ENCODE measurements at places on chromosomes 1 and 21. TPM values are rescaled to one million over a fixed set of nuclear protein-coding genes. Genes with fewer than 3 reads are reported as not detected.
A peak's percentile ranks its signal among the peaks of the same experiment; 100 is the strongest.

COL6A2 gene
- 373 TPM for total RNA-seq

ELOVL1 gene
- 99.7 TPM for total RNA-seq

AIM2 gene
- not detected for total RNA-seq

S100B gene
- total RNA-seq = not detected

KIF21B gene
- 18.4 TPM for total RNA-seq

CHAF1B gene
- total RNA-seq = 3.6 TPM

OR2T2 gene
- total RNA-seq = not detected

SLC6A17 gene
- 0.75 TPM for total RNA-seq

GRCh38 chr1:110466646-110467280, 15.8 kb downstream of the PROK1 start:
- no peak for DNase-seq

DNA sequence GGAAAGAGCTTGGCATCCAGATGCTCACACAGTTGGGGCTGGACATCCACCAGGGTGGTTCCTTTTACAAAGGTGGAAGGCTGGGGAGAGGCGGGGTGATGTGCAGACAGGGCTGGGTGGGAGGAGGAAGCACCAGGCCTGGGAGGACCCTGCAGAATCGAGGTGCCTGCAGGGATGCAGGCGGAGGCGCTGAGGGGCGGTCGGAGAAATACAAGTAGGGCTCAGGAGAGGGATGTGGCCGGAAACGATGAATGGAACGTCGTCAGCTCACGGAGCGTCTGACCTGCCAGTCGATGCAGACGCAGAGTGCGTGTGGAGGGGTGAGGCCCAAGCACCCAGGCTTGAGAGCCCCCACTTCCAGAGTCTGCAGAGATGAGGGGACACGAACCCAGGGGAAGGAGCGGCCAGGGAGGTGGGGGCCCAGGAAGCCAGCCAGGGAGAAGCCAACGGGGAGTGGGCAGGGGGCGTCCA, 63.4 kb downstream of the TRIM11 start:
- DNase-seq = no peak

- no peak for DNase-seq
Measured at GRCh38 chr1:14748151-14748550, 149.7 kb downstream of the KAZN start.

- DNase-seq = peak; percentile 65
Measured at GRCh38 chr1:12075195-12076114, 12.4 kb downstream of the TNFRSF8 start.

- DNase-seq = no peak
Measured at GRCh38 chr21:38443110-38443509, 55.2 kb downstream of the ERG start.

DNA sequence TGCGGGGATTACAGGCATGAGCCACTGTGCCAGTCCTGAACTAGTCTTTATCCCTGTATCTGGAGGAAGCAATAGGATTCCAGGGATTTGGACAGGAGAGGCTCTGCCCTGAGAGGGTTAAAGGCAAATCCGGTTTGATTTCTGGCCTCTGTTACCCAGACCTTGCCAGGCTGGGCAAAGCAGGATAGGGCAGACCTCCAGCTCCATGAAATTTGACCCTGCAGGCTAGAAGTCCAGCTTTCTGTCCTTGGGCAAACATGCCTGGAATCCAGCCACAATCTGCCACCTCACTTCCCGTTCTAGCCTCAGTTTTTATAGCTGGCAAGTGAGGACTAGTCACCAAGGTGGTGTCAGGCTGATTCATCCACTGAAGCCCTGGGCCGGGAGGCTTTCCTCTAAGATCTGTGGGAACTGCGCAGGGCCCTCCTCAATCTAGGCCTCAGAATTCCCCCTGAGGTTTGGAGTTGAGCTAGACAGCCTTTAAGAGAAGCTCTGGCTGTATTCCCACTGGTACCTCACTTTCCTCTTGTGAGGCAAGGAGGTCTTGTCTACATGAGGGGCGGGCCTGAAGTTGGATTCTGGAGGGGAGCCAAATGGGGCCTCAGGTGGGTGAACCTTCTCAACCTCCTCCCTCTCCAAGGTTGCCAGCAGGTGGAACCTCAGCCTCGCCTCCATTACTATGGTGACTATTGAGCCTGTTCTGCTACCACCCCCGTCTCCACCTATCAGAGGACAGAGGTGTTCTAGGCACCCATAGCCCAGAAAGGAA, 7.0 kb upstream of the P3R3URF start:
- peak; percentile 97 for DNase-seq

DNA sequence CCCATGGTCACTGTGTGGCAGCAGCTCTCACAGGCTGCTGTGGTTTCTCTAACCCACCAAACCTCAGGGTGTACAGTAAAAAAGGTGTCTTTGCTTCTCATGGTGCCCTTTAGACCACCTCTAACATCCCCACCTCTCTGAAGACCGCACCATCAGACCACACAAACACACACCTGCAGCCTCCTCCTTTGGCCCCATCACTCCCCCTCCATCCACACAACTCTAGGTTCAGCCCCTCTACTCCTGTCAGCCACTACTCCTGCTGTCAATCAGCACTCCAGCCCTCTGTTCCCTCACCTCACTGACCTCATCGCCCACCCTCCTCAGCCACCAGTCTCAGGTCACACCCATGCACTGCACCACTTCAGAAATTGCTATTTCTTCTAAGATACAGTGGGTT, 7.5 kb downstream of the ZNF692 start:
- DNase-seq = no peak

DNA sequence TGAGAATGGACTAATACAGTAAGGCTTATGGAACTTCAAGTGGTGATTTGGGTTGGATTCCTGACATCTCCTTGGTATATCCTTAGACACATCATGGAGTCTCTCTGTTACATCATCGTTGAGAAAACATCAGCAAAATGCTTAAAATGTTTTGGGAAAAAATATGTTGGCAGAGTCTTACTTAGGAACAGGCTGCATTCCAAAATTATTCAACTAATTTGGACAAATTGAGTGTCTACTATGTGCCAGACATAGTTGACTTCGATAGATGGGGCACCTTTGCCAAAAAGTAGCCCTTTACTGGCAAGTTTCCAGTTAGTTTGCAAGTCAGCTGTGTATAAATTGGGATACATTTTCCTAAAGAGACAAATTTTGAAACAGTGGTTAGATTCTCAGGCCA, 253.4 kb upstream of the ST6GALNAC5 start:
- DNase-seq = no peak

GRCh38 chr1:90712915-90713730, 4.0 kb downstream of the BARHL2 start:
- DNase-seq = no peak

GRCh38 chr1:28329395-28330153, 734 bp downstream of the MED18 start:
- DNase-seq = no peak
